Stimulated activated naive B cell treated with anti-CD40 and anti-IgM and Interleukin-4, amounts not matched to agents 10 μg/mL and 1 μg/mL and 100 μg/mL, for 72 hours (primary cell): ENCODE measurements at places on chromosomes 11 and 22.

- no peak for DNase-seq
These were observed 18.6 kb upstream of the APLNR start for GRCh38 chr11:57255618-57256017.

DNA sequence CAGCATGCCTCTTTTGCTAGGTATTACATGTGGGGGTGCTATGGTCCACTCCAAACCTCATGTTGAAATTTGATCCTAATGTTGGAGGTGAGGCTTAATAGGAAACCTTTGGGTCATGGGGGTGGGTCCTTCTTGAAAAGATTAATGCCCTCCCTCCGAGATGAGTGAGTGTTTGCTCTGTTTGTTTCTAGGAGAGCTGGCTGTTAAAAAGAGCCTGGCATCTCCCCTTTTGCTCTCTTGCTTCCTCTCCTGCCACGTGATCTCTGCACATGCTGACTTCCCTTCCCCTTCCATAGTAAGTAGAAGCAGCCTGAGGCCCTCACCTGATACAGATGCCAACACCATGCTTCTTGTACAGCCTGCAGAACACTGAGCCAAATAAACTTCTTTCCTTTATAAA, 104.5 kb downstream of the FAT3 start:
- no peak for DNase-seq

- DNase-seq = no peak
These were observed 106.3 kb upstream of the TEAD1 start for GRCh38 chr11:12567746-12568460.

GRCh38 chr11:35145271-35145670, 6.3 kb downstream of the CD44 start:
- DNase-seq = peak; percentile 55

- DNase-seq = no peak
These were observed 73.1 kb upstream of the POU2AF2 start for GRCh38 chr11:111172321-111172862.

GRCh38 chr11:65718964-65719492, 1.6 kb downstream of the RNASEH2C start:
- no peak for DNase-seq

DNA sequence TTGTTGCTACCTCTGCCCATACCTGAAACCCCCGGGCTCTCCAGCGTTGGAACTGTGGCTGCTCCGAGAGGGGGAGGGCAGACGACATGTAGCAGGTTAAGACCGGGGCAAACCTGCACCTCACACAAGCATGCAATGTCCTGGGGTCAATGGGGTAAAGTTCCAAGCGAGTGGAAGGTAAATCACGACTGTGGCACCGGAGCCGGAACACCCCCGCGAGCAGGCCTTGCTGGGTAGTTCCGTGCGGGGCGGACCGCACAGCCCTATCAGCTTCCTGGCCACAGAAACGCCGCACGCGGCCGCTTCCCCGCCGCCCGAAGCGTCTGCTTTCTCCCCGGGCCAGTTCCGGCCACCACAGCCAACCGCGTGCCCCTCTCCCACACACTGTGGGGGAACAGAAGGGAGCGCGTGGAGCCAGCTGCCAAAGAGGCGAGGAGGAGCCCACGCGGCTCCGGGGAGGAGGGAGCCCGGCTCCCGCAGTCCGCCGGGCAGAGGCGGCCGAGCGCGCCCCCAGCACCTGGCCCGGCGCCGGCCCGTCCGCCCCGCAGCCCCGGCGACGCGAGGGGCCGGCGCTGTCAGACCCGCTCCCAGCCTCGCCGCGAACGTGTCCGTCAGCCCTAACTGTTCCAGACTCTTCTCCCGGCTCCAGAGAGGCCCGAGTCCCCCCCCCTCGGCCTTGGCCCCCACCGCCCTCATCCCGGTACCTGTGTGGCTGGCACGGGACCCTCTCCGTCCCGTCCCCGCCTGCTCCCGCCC, 1.6 kb downstream of the SPTBN2 start:
- DNase-seq = peak; percentile 20

GRCh38 chr11:1765871-1766718, 2.4 kb upstream of the CTSD start:
- DNase-seq = no peak

- no peak for DNase-seq
These were observed 1.2 kb downstream of the SERGEF start for GRCh38 chr11:18011633-18012032.

- DNase-seq = no peak
These were observed at the start of gene SLC22A25 for GRCh38 chr11:63243533-63243932. TSS of gene SLC22A25 (minus strand) at chr11:63243599. CDS start at chr11:63229652, 13,947 bp downstream.

GRCh38 chr11:134741453-134742223, 329.6 kb upstream of the B3GAT1 start:
- DNase-seq = no peak

- DNase-seq = no peak
These were observed 8.6 kb upstream of the RBM4B start for GRCh38 chr11:66686100-66686785.

DNA sequence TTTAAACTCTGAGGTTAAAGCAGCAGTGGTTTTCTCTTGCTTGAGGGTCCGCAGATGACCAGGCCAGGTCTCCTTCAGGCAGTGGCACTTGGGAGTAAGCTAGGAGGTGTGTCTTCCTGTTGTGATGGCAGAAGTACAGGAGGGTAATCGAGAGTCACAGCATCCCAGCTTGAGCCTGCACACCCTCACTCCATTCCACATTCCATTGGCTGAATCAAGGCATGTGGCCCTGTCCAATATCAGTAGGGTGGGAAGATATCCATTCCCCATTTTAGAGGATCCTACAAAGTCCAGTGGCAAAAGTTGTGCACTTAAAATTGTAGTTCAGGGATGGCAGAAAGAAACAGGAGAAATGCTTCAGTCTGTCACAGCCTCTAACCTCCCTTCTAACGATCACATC, 23.3 kb downstream of the OSBP2 start:
- DNase-seq = no peak

DNA sequence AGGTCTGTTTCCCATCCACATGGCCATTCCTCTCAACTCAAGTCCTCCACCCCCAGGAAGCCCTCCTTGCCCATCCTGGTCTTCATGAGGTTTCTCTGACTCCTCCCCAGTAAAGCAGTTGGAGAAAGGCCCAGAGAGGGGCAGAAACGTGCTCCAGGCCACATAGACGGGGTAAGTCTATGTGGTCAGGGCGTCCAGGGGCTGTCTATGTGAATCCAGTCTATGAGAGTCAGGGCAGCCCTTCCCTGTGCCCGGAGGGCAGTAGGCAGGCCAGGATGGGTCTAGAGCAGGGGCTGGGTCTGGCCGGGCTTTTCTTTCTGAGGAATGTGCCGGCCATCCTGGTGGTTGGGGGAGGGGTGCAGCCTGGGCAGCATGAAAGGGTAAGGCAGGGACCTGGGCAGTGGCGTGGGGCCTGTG, 11.7 kb downstream of the GUCD1 start:
- DNase-seq = no peak

GRCh38 chr11:77510851-77511250, 37.0 kb upstream of the PAK1 start:
- no peak for DNase-seq

GRCh38 chr22:37654563-37655251, 3.8 kb upstream of the PDXP start:
- DNase-seq = no peak

- DNase-seq = peak; percentile 80
These were observed 7.4 kb upstream of the CDC42BPG start for GRCh38 chr11:64851831-64852351.

DNA sequence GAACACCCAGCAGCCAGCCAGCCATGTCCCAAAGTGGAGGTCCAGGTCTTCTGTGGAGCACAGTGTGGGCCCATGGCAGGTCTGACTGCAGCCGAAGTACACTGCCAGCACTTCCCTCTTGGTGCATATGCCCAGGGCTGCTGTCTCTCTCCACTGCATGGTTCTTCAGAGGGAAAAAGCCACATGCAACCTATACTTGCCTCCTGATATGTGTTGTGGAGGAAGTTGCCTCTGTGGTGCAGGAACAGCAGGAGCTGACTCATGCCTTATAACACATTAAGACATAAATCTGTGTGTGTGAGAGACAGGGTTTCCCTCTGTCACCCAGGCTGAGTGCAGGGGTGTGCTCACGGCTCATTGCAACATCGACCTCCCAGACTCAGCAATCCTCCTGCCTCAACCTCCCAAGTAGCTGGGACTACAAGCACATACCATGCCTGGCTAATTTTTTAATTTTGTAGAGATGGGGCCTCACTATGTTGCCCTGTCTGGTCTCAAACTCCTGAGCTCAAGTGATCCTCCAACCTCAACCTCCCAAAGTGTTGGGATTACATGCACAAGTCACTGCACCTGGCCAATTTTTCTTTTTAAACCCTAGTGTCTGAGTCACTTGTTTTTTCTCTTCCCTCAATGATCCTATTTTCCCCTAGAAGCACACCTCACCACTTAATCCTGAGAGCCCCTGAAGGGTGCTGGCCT, 98.8 kb downstream of the MPPED2 start:
- no peak for DNase-seq

- no peak for DNase-seq
These were observed 129.5 kb upstream of the E2F8 start for GRCh38 chr11:19370100-19370861.

GRCh38 chr11:99687320-99687719, 666.6 kb downstream of the CNTN5 start:
- DNase-seq = no peak

GRCh38 chr11:84333221-84333620, 1047.1 kb upstream of the CCDC90B start:
- no peak for DNase-seq

GRCh38 chr11:7579361-7579791, 65.6 kb downstream of the PPFIBP2 start:
- no peak for DNase-seq

DNA sequence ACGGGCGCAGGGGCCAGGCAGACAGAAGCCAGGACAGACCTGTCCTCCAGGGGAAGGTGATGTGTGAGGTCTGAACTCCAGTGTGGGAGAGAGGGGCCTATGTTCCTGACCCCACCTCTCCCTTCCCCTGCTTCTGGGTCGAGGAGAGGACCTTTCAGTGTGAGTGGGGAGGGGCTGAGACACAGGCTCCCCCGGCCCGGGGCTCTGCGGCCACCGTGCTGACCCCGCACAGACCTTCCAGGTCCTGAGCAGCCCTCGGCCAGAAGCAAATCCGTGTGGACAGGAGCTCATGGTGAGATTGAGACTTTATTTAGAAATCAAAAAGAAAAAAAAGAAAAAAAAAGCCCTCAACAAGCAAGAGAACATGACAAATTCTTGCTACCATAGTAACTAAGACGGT, 680.5 kb downstream of the BRD1 start:
- DNase-seq = no peak

- no peak for DNase-seq
These were observed 6.3 kb downstream of the GRK2 start for GRCh38 chr11:67272327-67273259.

DNA sequence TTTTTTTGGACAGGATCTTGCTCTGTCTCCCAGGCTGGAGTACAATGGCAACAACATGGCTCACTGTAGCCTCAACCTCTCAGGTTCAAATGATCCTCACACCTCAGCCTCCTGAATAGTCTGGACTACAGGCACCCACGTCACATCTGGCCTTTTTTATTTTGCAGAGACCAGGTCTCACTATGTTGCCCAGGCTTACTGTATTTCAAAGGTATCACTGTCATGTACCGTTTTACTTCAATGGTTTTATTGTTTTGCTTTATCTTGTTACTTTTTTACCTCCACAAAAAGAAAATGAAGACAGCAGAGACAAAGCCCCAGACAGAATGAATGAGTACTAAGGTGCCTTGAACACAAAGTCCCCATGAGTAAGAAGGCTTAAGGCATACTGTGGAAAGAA, 5.1 kb downstream of the TCF20 start:
- DNase-seq = no peak

- DNase-seq = no peak
These were observed 88.5 kb downstream of the NECTIN1 start for GRCh38 chr11:119640541-119640940.

GRCh38 chr11:95487391-95487790, 256.4 kb upstream of the SESN3 start:
- peak; percentile 60 for DNase-seq

DNA sequence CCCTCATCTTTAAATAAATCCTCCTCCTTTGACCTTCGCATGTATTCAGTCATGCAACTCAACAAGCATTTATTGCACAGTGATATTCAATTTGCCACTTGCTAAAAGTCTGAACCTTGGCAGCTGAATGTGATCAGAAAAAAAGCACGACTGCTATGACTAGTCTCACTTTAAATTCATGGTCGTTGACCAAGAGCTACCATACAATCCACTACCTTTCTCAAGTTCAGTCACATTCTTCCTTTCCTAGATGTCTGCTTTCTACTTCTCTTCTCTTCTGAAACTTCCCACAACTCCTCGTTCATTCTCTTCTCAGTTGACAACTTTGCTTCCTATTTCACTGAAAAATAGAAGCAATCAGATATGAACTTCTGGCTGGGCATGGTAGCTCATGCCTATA, 2.0 kb upstream of the SAA1 start:
- DNase-seq = no peak

- peak; percentile 68 for DNase-seq
These were observed 11.7 kb downstream of the CXCR5 start for GRCh38 chr11:118895093-118896039.

DNA sequence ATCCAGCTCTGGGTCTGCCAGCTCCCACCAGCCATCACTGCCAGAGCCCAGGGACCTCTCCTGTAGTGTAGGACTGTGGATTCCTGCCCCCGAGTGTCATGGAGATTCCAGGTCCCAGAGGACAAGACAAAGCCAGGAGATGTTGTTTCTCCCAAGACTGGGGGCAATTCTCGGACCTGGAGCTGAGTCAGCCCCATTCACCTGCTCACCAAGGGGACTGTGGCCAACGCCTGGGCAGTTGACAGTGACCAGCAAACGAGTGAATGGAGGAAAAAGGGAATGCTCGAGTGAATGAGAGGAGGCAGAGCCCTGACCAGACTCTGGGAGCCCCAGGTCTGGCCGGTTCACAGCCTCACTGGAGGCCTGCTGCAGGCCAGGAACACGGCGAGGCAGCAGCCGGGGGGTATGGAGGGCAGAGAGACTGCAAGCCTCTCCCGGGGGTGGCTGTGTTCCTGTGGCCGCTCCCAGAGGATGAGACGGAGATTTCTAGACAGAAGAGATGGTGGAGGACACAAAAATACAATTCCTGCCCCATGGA, 61.3 kb upstream of the PRR5 start:
- no peak for DNase-seq

GRCh38 chr11:95324826-95325225, 93.8 kb upstream of the SESN3 start:
- DNase-seq = no peak

- DNase-seq = no peak
These were observed 43.2 kb downstream of the PPP6R3 start for GRCh38 chr11:68503792-68504191.

GRCh38 chr11:119560291-119560690, 137.3 kb upstream of the THY1 start:
- DNase-seq = no peak
